ENCODE measurements at places on chromosomes 12 and 14.

GRCh38 chr14:64502456-64502855, 1.2 kb downstream of the ZBTB25 start:
- peak overlapping the region; percentile 99 for H3K27ac ChIP-seq
- DNase-seq = no peak
- no peaks in the 10 kb centered on the region for H3K27me3 ChIP-seq
- no peaks in the 10 kb centered on the region for H3K36me3 ChIP-seq

DNA sequence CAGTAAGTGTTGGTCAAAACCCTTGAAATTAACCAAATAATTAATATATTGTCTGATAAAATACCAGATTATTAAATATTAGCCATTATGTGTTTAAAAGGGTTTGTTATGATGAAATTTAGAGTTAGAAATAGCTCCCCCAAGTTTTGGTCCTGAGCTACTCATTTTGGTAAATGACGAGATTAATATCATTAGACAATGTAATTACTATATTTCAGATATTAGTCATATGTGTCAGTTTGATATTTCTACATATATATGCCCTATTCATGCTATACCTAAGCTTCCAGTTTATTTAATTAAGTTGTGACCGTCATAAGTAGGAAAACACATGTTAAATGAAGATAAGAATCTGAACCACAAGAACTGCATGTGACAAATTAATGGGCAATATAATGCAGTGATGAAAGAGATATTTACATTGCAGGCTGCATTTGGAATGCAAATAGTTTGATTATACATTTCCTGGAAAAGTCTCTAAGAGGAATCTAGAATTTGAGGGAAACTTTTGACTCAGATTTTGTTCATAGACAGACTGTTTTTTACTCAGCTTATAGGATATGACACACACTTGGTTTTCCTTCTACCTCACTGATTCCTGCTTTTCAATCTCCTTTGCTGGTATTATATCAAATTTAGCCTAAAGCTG, 70.5 kb downstream of the TBC1D30 start:
- H3K27ac ChIP-seq = no peak overlapping the region
- no peaks in the 10 kb centered on the region for H3K27me3 ChIP-seq
- no peak for DNase-seq
- no peaks in the 10 kb centered on the region for H3K36me3 ChIP-seq
- no peaks in the 10 kb centered on the region for H3K4me1 ChIP-seq
- H3K4me3 ChIP-seq = no peak overlapping the region

DNA sequence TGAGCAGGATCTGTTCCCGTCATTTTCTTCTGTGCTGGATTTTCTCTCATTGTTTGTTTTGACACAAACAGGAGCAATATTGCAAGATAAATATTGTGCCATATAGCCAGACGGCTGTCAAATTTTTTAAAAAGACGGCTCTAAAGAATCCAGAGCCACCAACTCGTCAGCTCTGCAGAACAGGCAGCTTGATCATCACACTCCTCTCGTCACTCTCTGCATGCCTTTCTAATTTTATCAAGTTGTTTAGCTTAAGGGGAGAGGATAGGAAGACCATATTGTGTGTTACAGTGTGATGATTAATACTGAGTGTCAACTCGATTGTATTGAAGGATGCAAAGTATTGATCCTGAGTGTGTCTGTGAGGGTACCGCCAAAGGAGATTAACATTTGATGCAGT, 562.8 kb downstream of the GALC start:
- H3K27ac ChIP-seq = no peak overlapping the region
- H3K4me3 ChIP-seq = no peak overlapping the region
- H3K36me3 ChIP-seq = no peaks in the 10 kb centered on the region
- H3K27me3 ChIP-seq = no peaks in the 10 kb centered on the region

DNA sequence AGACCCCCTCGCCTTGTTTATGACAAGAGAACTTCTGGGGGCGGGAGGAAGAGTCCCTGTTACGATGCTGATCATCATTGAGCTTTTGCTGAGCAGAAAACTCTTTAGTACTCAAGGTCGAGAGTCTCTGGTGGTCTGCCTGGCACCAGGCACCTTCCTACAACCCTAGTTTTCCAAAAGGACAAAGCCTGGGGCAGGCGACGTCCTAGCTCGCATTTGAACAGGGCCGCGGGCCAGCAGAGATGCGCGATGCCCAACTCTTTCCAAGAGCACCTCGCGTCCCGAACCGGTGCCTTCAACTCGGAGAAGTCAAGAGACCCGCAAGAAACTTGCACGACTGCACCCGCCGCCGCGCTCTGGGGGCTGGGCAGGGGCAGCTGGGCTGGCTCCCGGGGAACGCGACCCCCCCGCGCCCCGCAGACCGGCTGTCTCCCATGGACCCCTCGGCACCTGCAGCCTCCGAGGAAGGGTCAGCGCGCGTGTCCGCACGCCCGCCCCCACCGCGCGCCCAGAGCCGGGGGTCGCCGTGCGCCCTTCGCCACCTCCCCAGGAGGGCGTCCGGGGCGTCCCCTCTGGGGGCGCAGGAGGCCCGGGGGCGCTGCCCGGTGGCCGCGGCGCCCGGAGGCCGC, 377 bp upstream of the BCL7A start:
- H3K4me1 ChIP-seq = no peaks in the 10 kb centered on the region
- H3K4me3 ChIP-seq = peak overlapping the region; percentile 29
- no peak for DNase-seq
- no peaks in the 10 kb centered on the region for H3K36me3 ChIP-seq
- H3K27ac ChIP-seq = peak overlapping the region; percentile 80

DNA sequence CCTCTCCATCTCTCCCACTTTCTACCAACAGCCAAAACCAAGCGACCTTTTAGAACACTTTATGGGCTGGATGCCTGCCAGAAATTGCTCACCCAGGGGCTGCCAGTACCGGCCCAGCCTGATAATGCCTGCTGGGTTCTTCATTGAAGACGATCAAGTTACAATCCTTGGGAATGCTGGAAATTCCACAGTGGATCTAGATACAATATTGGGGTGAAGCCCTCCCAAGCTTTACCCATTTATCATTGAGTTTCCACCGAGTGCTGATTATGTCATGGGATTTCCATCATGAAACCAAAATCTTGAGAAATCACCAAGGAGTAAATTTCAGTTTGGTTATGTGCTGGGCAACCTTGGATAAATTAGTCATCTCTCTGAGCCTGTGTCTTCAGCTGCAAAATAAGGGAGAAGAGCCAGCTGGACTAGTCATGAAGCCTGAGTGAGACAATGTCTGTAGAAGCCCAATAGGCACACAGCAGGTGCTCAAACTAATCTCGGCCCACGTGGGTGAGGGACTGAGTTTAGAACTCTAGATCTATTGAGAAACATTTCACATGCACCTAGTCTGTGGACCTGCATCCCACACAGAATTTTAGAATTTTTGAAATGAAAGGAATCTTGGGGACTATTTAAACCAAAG, 75.5 kb upstream of the CLMN start:
- no peaks in the 10 kb centered on the region for H3K4me1 ChIP-seq
- no peaks in the 10 kb centered on the region for H3K36me3 ChIP-seq

DNA sequence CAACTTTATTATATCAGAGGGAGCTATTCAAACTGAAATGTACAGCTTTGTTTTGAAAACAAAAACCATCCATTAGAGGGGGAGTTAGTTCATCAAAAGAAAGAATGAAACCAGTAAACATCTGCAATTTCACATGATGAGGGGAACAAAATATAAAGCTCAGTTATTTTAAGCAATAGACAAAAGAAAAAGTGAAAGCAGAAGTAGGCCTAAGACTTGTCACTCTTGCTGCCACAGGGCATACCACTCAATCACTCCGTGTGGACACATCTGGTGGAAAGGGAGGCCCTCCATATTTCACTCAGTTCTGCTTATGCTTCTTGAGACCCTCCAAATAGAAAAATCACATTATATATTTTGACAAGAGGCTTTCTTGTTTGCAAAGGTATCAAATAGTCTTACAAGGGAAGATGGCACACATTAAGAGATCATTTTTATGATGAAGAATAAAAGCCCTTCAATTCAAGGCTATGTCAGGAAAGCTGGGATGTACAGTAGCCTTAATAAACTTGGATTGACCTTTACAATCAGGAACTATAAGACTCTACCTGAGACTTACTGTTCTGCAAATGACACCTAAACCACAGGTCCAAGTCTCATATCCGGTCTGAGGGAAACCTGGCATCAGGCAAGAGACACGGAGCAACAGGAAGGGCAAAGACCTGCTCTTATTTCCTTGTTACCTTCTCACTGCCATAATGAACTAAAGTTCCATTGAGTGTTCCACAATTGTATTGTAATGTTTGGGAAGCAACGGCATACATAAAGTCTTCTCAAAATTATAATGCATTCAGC, 222.5 kb upstream of the GRIP1 start:
- H3K27ac ChIP-seq = no peak overlapping the region
- no peak for DNase-seq

DNA sequence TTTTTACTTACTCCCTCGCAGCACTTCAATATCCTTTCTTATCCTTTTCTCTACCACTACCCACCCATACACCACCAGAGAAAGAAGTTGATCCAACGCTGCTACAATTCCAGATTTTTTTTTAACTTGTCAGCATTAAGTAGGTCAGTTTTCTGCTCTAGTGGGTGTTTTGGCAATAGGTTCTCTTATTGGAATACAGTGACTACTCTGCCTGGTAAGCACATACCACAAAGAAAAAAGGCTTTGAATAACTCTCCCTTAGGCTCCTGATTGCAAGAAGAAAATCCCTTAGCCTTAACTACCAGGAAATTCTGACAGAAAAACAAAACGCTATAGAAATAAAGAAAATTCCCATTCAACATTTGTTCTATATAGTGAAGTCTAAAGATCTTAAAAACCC, 72.0 kb downstream of the NUMB start:
- no peaks in the 10 kb centered on the region for H3K27me3 ChIP-seq
- no peak overlapping the region for H3K27ac ChIP-seq

DNA sequence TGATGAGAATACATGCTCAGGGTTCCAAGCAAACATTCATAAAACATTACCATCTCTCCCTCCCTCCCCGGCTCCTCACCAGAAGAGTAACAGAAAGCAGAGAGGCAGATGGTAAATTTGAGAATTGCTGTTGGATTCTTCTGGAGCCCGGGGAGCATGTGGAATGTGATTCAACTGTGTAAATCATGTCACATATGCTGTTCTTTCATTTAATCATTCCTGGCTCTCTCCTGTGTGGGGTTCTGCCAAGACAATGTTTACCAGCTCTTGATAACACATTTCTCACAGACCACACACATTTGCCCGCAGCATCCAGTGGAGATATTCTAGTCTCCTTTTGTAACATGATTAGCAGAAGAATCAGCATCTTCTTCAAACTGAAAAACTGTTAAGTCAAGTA, 23.4 kb upstream of the NR2C1 start:
- H3K4me3 ChIP-seq = no peak overlapping the region
- DNase-seq = peak; percentile 68
- H3K27me3 ChIP-seq = no peaks in the 10 kb centered on the region

GRCh38 chr14:59028476-59029202, 159.8 kb upstream of the DAAM1 start:
- no peak overlapping the region for H3K4me3 ChIP-seq
- peak; percentile 58 for DNase-seq
- H3K4me1 ChIP-seq = no peaks in the 10 kb centered on the region
- H3K36me3 ChIP-seq = no peaks in the 10 kb centered on the region
- H3K27ac ChIP-seq = no peak overlapping the region

- no peak overlapping the region for H3K4me3 ChIP-seq
- DNase-seq = no peak
- peaks cover 4% of the 10 kb centered on the region for H3K27me3 ChIP-seq
- no peak overlapping the region for H3K27ac ChIP-seq
- no peaks in the 10 kb centered on the region for H3K36me3 ChIP-seq
Measured at GRCh38 chr14:36625014-36625413, 36.6 kb upstream of the PAX9 start.

DNA sequence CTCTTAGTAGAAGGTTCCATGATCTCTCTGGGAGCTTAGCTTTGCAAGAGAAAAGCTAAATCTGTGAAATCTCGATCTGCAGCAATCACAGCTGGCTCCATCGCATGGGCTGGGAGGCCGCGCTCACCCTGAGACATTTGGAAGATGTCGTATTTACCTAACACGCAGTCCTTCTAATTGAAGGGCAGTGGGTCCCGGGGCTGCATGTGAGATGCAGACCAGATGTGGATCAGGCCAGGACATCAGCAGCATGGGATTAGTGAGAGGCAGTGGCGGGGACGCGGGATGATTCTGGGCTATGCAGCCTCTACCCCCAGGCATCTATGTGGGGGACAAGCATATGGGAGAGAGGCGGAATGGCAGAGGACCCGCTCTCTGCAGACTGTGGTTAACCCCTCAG, 312.4 kb upstream of the RTL1 start:
- no peak overlapping the region for H3K4me3 ChIP-seq
- H3K36me3 ChIP-seq = no peaks in the 10 kb centered on the region
- no peaks in the 10 kb centered on the region for H3K27me3 ChIP-seq
- H3K4me1 ChIP-seq = no peaks in the 10 kb centered on the region
- DNase-seq = peak; percentile 6

- no peaks in the 10 kb centered on the region for H3K36me3 ChIP-seq
- no peaks in the 10 kb centered on the region for H3K27me3 ChIP-seq
- no peaks in the 10 kb centered on the region for H3K4me1 ChIP-seq
- no peak overlapping the region for H3K27ac ChIP-seq
- H3K4me3 ChIP-seq = no peak overlapping the region
Measured at GRCh38 chr12:66665435-66665985, 13.4 kb downstream of the GRIP1 start.

GRCh38 chr12:96171905-96172304, 22.3 kb upstream of the ELK3 start:
- no peaks in the 10 kb centered on the region for H3K27me3 ChIP-seq
- H3K4me1 ChIP-seq = no peaks in the 10 kb centered on the region
- no peak overlapping the region for H3K27ac ChIP-seq
- H3K4me3 ChIP-seq = no peak overlapping the region
- DNase-seq = no peak
- H3K36me3 ChIP-seq = no peaks in the 10 kb centered on the region

DNA sequence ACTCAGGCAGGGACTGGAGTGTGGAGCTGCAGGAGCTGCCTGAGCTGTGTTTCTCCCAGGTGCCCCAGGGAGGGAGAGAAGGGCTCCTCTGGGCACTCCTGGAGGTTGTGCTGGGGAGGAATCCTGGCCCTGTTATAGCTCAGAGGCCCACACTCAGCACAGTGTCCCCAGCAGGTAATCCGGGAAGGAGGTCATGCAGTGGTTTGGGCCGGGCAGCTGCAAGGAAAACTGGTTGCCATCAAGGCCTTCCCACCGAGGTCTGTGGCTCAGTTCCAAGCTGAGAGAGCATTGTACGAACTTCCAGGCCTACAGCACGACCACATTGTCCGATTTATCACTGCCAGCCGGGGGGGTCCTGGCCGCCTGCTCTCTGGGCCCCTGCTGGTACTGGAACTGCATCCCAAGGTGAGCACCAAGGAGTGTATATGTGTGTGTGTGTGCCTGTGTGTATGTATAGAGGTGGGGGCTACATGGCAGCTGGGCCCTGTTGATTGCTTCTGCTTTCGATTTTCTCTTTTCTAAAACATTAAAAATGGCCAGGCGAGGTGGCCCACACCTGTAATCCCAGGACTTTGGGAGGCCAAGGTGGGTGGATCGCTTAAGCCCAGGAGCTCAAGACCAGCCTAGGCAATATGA, 2.0 kb downstream of the AMHR2 start:
- peak overlapping the region; percentile 18 for H3K4me3 ChIP-seq
- H3K36me3 ChIP-seq = no peaks in the 10 kb centered on the region
- DNase-seq = no peak
- H3K4me1 ChIP-seq = no peaks in the 10 kb centered on the region

GRCh38 chr14:32559590-32559989, 230.5 kb downstream of the AKAP6 start:
- H3K27me3 ChIP-seq = no peaks in the 10 kb centered on the region
- H3K4me1 ChIP-seq = no peaks in the 10 kb centered on the region
- H3K27ac ChIP-seq = no peak overlapping the region
- H3K4me3 ChIP-seq = no peak overlapping the region
- DNase-seq = no peak
- H3K36me3 ChIP-seq = no peaks in the 10 kb centered on the region

All from uterus (tissue), 4 donors.